ENCODE measurements at places on chromosomes 12 and 14.

DNA sequence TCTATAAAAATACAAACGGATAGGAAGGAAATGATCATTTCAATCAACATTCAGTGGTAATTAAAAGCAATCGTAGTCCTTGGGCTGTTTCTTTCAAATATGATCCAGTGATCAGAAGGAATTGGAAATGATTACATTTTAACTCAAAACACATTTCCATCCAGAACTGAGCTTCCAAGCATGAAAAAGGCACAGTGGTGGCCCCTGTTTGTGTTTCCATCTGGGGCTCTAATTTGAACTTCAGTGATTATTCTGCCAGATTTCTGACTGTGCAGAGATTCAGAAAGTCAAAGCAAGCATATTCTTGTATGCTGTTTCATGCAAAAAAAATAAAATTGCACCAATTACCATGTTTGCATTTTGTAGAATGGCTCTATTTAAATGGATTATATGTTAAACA, 157.0 kb upstream of the LMNTD1 start:
- DNase-seq: no peak

DNA sequence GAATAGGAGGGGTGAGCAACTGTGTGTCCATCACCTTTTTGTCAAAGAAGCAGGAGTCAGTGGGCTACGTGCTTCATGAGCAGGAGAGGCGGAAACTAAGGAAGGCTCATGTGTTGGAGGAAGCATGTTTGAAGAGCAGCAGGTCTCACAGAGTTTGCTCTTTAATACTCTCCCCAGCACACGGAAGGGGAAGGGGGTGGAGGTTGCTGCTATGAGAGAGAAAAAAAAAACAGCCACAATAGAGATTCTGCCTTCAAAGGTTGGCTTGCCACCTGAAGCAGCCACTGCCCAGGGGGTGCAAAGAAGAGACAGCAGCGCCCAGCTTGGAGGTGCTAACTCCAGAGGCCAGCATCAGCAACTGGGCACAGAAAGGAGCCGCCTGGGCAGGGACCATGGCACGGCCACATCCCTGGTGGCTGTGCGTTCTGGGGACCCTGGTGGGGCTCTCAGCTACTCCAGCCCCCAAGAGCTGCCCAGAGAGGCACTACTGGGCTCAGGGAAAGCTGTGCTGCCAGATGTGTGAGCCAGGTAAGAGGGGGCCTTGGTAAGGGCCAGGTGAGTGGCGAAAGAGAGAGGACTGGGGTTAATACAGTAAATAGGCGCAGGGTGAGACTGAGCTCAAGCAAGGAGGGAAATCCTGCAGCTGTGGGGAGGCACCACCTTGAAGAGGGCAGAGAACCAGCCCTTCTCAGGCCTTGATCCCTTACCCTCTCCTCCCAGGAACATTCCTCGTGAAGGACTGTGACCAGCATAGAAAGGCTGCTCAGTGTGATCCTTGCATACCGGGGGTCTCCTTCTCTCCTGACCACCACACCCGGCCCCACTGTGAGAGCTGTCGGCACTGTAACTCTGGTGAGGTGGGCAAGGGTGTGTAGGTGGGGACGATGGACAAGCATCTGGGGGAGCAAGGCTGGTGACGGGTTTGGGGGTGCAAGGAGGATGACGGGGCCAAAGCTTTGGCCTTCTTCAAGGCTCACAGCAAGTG, at the start of gene CD27:
TSS of gene CD27 (plus strand) at position 252 of the 985 bp plus-strand sequence. CDS start at position 393, 141 bp downstream.
- no peak for DNase-seq

GRCh38 chr12:109683316-109683715, 30.3 kb upstream of the FAM222A start:
- no peak for DNase-seq

GRCh38 chr12:6229224-6230218, 29.3 kb downstream of the CD9 start:
- no peak for DNase-seq

DNA sequence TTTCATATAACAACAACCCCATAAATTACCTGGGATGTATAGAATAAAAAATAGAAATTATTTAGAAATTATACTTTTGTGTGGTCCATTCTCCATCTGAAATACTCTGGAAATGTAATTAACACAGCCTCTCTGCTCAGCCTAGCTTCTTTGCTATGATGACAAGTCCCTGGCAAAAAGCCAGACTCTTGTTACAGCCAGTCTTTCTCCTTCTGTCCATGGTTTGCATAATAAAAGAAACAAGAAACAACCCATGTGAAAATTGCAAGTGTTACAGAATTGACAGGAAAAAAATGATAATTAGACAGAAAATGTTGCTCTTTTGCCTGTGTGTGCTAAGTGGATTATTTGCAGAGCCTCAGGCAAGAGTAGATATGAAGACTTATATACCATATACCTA, 61.3 kb downstream of the C12orf50 start:
- DNase-seq: no peak

DNA sequence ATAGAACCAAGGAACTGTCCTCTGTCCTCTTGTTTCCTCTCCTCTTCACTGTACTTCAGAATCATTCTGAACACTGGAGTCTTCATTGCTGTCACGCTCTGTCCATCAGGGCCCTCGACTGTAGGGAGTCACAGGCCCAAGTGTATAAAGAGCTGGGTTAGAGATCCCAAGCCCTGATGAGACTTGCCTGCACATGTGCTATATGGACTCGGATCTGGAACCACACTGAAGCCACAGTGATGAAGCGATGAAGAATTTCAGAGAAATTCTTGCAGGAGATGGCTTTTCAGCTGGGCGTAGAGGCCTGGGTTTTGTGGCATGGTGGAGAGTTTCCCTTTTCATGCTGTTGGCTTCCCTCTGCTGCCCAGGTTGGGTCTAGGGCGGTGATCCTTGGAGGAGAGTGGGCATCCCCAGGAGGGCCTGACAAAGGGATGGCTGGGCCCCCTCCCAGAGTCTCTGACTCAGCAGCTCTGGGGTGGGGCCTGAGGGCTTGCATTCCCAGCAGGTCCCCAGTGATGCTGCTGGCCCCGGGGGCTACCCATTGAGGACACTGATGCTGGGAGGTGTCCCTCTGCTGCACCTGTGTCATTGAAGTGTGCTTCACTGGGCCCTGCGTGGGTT, 39.6 kb upstream of the YY1 start:
- DNase-seq: no peak

DNA sequence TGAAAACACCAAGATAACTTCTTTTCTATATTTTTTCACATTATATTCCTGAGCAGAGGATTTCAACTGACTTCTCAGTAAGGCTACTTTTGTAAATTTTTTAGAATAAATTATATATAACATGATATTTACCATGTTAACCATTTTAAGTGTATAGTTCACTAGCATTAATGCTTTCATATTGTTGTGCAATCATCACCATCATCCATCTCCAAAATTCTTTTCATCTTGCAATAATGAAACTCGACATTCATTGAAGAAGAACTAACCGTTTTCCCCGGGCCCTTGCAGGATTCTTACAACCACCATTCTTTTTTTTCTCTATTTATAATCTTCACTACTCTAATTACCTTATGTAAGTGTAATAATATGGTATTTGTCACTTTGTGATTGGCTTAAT, 1036.1 kb downstream of the LRFN5 start:
- no peak for DNase-seq

- DNase-seq: no peak
These were observed 659.7 kb upstream of the TMEM132C start for GRCh38 chr12:127607146-127607725.

DNA sequence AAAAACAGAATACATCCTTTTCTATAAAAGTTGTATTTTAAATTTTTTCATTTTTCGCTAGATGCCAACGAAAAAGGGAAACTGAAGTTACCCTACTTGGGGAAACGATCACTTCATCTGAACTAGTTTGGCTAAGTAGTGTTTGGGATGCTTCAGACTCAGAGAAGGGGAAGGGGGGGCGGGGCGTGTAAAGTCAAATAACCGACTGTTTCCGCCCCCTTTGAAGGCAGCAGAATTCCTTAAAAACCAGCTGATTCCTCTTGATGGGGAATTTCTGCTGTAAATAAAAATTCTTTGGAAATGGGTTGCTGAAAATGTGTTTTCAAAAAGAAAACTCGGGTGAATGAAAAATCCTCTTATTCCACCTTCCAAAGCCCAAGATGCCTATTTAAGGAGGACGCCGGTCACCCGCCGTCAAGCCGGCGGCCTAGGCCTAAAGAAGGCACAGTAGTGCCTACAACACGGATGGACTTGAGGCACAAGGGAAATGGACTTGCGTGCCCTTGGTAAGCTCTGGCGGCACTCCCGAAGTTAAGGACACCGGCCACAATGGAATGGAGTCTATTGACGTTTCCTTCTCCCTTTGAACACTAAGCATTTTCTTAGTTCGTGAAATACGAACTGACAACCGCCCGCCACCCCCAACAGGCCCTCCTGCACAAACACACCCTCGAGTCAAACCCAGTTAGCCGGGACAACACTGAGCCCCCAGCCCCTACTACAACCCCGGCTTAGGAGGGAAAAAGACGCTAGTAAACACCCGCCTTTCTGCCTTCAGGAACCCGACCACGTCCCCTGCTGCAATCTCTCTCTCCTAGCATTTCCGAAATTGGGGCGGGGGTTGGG, 1.9 kb downstream of the ATXN2 start:
- DNase-seq: no peak

DNA sequence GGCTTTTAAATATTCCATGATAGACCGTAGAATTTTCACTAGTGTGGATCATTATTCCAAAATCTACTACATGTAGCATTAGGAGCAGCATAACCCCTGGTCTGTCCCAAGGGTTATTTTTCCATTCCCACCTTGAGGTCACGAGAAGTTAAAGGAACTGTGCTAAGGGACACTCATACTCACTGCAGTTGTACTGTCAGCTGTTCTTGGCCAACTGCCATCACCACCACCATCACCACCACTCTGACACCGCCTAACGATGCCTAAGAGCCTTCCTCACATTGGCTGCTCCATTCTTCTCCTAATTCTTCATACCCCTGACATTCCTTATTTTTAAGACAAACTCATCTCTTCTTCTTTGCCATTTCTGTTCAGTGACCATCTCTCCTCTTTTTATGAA, 13.4 kb upstream of the PTGDR start:
- no peak for DNase-seq

- no peak for DNase-seq
These were observed 89.6 kb downstream of the MSRB3 start for GRCh38 chr12:65368055-65368454.
